CD4-positive, alpha-beta T cell treated with Interleukin-17A for 1 hour (primary cell): ENCODE measurements at places on chromosomes 16 and 17.

GRCh38 chr16:72291121-72291520, 119.2 kb upstream of the PMFBP1 start:
- DNase-seq: no peak

DNA sequence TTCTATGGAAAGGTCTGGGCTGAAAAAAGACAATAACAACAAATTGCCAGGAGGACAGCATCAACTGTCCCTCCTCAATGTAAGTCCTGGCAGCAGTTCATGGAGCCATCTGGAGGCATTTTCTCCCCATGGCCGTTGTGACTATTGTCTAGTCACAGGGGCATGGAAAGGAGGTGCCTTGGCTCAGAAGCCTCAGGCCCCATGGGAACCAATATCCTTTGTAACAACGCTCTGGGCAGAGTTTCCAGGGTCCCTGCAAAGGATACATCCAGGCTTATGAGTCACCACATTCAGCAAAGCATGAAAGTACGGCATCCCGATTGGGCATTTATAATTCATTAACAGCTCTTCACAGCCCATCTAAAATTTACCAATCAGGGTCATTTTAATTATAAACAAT, 85.2 kb downstream of the GLG1 start:
- DNase-seq: no peak

DNA sequence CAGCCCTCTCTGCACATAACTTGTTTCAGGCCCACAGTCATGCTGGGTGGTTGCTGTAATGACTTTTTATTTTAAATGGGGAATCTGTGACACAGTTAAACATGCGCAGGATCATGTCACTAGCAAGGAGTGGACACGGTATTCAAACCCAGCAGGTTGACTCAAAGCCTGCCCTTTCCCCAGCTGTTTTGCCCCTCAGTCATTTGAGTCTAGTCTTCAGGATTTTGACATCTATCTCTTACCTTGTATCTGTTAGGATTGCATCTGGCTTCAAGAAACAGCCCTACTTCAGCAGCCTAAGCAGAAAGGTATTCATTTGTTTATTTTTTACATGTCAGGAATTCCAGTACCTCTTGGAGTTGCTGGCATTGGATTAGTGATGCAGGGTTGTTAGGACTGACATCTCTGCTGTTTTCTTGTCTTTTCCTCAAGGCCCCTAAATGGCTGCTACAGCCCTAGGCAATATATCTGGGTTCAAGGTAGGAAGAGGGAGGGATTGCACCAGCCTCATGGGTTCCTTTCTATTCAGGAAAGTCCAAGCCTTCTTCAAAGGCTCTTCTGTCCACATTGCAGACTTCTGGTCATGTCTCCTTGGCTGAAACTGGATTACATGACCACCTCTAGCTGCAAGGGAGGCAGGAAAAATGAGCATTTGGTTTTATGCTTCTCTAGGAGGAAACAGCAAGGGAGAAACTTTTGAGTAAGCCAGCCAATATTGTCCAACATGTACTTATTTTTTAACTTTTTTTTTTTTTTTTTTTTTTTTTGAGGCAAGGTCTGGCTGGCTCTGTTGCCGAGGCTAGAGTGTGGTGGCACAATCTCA, 22.8 kb downstream of the ABCC1 start:
- DNase-seq: no peak

DNA sequence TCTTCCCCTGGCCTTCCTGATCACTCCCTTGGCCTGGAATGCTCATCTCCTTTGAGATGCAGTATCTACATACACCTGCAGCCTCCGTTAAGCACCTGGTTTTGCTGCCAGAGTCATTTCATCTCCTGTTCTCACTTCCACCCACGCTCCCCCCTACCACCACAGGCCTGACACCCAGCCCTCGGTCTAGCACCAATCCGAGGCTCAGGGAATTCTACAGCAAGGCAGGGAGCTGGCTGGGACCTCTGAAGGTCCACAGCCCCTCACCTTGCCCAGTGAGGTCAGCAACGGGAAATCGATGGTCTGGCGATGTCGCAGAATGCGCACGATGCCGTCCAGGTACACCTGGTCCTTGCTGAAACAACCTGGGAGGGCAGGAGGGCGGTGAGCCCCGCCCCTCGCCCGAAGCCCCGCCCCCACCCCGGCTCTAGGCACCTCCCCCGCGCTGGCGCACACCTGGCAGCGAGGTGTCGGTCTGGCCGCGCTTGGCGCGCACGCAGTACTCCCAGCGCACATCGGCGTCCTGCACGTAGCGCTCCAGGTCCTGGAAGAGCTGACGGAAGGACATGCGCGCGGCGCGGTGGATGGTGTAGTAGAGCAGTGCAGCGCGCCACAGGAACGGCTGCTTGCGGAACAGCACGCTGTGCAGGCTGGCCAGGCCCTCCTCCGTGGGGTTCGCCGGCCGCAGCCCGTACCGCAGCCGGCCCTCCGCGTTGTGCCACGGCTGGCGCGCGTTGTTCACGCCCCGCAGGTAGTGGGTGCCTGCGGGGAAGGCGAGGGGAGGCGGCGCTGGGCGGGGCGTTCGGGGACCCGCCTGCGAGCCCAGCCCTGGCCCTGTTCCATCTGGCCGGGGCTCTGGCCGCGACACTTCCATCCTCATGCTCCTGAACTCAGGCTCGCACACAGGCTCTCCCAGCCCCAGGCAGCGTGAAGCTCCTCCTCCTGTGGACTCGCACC, 5.7 kb downstream of the MATCAP1 start:
- DNase-seq: peak; percentile 76

DNA sequence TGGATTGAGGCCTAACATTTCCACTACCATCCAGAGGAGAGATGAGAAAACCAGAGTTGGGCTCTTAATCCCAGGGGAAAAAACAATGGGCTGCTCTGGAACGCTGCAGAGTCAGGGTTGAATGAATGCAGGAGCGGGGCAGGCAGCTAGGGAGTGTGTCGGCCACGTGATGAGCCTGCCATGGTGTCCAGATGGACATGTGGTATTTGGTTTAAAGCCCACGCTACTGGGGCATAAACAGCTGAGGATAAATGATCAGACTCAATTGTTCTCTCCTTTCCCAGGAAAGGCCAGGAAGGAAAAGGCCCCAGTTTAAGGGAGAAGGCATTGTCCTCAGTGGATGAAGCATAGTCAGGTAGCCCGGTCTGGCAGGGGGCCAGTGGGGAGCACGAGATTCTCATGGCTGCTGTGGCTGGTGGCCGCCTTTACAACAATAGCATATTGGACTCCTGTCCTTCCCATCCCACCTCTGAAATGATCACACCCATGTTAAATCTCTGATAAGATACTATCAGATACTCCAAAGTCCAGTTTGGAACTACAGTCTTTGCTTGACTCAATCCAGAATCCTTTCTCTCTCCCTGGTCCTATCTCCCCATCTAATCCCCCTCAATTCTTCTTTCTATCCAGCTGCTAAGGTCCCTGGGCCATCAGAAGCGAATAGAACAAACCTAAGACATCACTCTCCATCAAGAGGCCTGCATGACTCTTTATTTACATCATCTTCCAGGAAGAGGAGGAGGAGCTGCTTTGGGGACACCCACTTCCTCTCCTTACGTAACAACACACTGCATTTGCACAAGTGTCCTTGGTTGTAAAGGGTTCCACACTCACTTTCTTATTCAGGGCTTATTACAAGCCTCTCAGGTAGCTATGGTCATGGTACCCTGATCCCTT, 20.4 kb downstream of the CA4 start:
- peak; percentile 34 for DNase-seq

DNA sequence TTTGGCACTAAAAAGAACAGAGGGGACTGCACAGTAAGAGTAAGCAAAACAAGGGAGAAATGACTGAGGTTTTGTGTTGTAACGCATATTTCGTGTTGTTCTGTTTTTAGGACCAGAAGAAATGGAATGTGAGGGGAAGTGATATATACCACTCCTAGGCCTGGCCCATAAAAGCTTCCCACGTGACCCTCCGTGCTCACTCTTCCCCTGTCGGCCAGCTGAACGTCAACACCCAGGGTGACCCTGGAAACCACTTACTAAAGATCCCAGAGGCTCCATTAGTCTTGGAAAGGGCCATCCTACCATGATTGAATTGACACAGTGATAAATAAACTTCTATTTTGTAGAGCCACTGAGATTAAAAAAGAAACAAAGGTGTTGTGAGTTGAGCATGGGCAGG, 79.8 kb downstream of the HELZ start:
- no peak for DNase-seq

DNA sequence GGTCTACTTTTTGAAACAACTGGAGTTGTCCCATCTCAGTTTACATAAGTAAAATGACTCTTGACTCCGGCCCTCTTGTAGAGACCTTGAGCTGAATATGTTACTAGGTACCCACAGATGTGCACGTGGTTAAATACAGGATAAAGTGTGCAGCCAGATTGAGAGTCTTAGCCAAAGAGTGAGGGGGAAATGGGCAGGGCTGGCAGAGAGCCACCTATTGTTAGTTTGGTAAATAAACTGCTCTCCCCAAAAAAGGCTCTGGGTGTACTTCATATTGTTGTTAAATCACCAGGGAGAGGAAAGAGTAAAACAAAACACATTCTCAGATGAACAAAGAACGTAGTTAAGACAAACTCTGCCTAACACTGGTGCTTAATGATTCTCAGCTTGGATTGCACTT, 20.3 kb downstream of the G6PC1 start:
- no peak for DNase-seq

DNA sequence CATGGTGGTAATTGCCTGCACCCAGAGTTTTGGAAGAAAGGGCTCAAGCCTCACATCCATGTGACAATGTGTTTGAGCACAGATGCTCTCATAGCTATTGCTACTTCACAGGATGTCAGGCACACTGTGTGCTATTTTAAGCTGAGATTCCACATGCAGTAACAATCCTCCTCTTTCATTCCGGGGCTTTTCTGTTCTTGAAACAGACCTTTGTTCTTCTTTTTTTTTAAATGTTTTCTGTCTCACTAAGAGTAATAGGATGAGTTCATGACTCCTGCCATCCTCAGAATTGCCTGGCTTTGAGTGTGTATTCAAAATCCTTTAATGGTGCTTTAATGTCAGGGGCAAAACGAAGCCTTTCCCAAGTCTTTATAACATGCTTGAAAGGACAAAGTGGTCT, 198.9 kb downstream of the ABCC12 start:
- no peak for DNase-seq

DNA sequence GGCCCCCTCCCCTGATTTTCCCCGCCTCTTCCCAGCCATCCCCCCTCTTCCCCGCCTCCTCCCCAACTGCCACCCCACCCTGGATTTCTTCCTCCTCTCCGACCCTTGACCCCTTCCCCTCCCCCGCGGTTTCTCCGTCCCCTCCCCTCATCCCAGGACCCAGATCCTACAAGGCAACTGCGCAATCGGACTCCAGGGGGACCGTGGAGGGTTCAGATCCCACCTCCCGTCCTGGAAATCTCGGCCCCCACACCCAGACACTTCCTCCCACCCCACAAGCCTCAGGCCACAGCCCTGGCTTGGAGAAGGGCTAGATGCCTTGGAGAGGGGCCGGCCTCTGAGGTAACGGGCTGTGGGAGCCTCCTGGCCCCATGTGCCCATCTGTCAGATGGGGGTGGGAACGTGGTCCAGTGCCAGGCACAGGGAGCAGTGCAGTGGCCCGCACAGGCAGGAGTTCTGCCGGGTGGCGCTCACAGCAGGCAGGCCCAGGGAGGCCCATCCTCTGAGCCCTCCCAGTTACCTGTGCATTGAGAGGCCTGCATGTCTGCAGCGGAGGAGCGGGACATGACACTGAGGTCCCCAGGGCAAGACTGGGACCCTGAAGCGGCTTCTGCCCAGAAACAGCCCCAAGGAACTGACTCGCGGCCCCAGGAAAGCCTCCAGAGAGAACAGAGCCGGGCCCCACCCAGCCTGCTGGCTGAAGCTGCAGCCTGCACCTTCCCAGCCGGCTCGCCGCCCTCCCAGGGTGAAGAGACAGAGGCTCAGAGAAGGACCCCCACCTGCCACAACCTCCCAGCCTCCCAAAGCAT, 16.7 kb downstream of the ZNF423 start:
- no peak for DNase-seq

DNA sequence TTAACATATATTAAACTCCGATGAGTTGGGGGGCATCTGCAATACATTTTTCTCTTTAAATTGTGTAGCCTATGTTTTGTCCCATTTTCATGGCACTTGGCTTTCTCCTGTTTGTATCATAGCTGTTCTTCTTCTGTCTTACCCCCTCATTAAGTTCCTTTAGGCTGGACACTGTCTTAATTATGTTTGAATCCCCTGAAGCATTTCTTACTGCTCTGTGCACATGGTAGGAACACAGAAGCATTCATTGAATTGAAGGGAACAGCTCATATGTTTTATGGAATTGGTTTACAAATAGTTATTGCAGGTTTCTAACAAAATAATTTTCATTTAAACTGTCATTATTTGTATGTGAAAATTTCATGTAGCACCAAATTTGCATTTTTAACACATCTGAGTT, 176.8 kb downstream of the TANC2 start:
- no peak for DNase-seq

- no peak for DNase-seq
These were observed 191.4 kb upstream of the SDK2 start for GRCh38 chr17:73835605-73836004.
